ENCODE measurements at places on chromosomes 7 and 10. TPM values are rescaled to one million over a fixed set of nuclear protein-coding genes. Genes with fewer than 3 reads are reported as not detected.

SEMA3E gene
- 0.44 TPM for total RNA-seq

OR2A12 gene
- not detected for total RNA-seq

CFAP46 gene
- 0.64 TPM for total RNA-seq

SGMS1 gene
- total RNA-seq: 20.8 TPM

NUDCD3 gene
- 68.9 TPM for total RNA-seq

Measured in esophagus mucosa (tissue), 1 donor.